Psoas muscle (tissue), 8 donors: ENCODE measurements at places on chromosomes 7 and 10. TPM values are rescaled to one million over a fixed set of nuclear protein-coding genes. Genes with fewer than 3 reads are reported as not detected.

DNA sequence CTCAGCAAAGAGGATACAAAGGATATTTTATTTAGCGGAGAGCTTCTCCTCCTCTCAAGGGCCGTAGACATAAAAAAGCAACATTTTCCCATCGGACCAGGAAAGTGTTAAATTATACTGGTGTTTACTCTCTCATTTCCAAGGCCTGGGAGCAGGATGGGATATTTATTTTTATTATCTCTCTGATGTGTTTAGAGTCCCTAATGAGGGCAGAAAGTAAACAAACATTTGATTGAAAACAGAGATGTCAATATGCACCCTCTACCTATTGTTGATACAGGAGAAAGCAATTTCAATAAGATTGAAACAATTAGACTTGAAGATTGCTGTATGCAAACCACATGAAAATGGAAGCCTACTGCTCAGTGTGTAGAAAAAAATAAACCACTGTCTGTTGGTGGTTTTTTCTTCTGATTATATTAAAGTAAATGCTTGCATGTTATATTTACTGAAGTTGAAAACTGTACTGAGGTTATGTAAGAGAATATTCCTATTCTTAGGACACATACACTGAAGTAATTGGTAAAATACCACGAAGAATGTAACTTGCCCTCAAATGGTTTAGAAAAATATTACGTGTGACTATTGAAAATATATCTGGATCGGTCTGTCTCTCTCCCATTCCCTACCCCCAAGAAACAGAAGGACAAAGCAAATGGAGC is 59.3 kb downstream of the ATXN7L1 start:
- no peaks in the 10 kb centered on the region for H3K36me3 ChIP-seq
- no peak overlapping the region for H3K27ac ChIP-seq
- H3K4me1 ChIP-seq: no peaks in the 10 kb centered on the region
- DNase-seq: no peak
- no peaks in the 10 kb centered on the region for H3K27me3 ChIP-seq

The RGR gene
- total RNA-seq: not detected

GRCh38 chr7:1395211-1396070 is 63.8 kb downstream of the MICALL2 start:
- H3K27me3 ChIP-seq: peaks cover 12% of the 10 kb centered on the region
- H3K36me3 ChIP-seq: no peaks in the 10 kb centered on the region
- no peak overlapping the region for H3K4me3 ChIP-seq
- H3K27ac ChIP-seq: no peak overlapping the region
- no peaks in the 10 kb centered on the region for H3K4me1 ChIP-seq

GRCh38 chr7:55086413-55087201 is 67.8 kb downstream of the EGFR start:
- no peak overlapping the region for H3K4me3 ChIP-seq
- no peaks in the 10 kb centered on the region for H3K36me3 ChIP-seq
- DNase-seq: no peak
- H3K4me1 ChIP-seq: peaks cover 27% of the 10 kb centered on the region

The PNLIPRP1 gene
- total RNA-seq: not detected

GRCh38 chr10:127916826-127917225 is 9.9 kb downstream of the PTPRE start:
- H3K4me3 ChIP-seq: no peak overlapping the region
- DNase-seq: no peak
- H3K36me3 ChIP-seq: no peaks in the 10 kb centered on the region
- H3K27me3 ChIP-seq: no peaks in the 10 kb centered on the region
- H3K27ac ChIP-seq: no peak overlapping the region
- H3K4me1 ChIP-seq: peaks cover 35% of the 10 kb centered on the region

The PDCD11 gene
- total RNA-seq: 14.5 TPM

DNA sequence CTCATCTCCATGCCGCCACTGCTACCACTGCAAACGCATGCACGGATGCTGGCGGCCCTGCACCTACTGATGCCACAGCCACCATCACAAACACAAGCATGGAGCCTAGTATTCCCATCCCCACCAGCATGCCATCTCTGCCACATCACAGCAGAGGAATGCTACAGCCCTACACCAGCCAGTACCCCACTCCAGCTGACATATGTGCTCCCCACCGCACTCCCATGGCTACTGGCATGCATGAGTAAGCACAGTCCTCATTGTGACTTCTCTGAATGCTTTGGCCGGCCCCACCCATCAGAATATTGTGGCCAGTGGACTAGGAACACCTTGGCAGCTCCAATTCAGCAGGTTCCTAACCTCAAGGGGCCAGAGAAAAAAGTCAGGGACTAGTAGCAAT is 705.5 kb downstream of the POM121L12 start:
- no peaks in the 10 kb centered on the region for H3K36me3 ChIP-seq
- no peaks in the 10 kb centered on the region for H3K27me3 ChIP-seq
- H3K4me1 ChIP-seq: no peaks in the 10 kb centered on the region

The GPR26 gene
- not detected for total RNA-seq

The GAD2 gene
- total RNA-seq: not detected

The CFAP43 gene
- total RNA-seq: 0.04 TPM

- no peak overlapping the region for H3K4me3 ChIP-seq
- no peak for DNase-seq
- H3K4me1 ChIP-seq: no peaks in the 10 kb centered on the region
- H3K27ac ChIP-seq: no peak overlapping the region
- no peaks in the 10 kb centered on the region for H3K27me3 ChIP-seq
Observed at GRCh38 chr7:25037325-25037724, 57.3 kb upstream of the OSBPL3 start.

GRCh38 chr7:106239406-106239805 is 45.4 kb downstream of the NAMPT start:
- DNase-seq: no peak
- H3K36me3 ChIP-seq: no peaks in the 10 kb centered on the region
- no peaks in the 10 kb centered on the region for H3K4me1 ChIP-seq
- H3K27me3 ChIP-seq: no peaks in the 10 kb centered on the region
- H3K4me3 ChIP-seq: no peak overlapping the region

The PURB gene
- 23.0 TPM for total RNA-seq

DNA sequence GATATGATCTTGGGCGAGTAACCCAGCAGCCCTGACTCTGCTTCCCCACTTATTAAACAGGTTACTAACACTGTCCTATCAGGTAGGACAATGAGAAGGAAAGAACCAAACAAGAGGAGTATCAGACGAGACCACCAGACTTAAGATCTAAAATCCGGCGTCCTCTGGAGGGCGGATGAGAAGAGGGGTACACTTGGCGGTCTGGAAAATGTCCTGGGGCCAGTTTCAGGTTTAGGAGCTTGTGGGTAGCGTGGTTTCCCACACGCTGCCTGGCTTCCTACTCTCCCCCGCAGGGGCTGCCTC is 635 bp downstream of the ZNF32 start:
- H3K4me3 ChIP-seq: peak overlapping the region; percentile 92
- DNase-seq: no peak
- H3K27me3 ChIP-seq: no peaks in the 10 kb centered on the region
- H3K36me3 ChIP-seq: peaks cover 29% of the 10 kb centered on the region
